ENCODE measurements at places on chromosomes 1 and 21. TPM values are rescaled to one million over a fixed set of nuclear protein-coding genes. Genes with fewer than 3 reads are reported as not detected.

The CA14 gene
- 3.3 TPM for total RNA-seq

The PIK3C2B gene
- 24.1 TPM for total RNA-seq

- H3K27ac ChIP-seq, result no peak overlapping the region
- no peaks in the 10 kb centered on the region for H3K36me3 ChIP-seq
- no peak overlapping the region for H3K4me3 ChIP-seq
- peaks cover 17% of the 10 kb centered on the region for H3K4me1 ChIP-seq
These were observed 153.5 kb downstream of the RERE start for GRCh38 chr1:8663915-8664329.

DNA sequence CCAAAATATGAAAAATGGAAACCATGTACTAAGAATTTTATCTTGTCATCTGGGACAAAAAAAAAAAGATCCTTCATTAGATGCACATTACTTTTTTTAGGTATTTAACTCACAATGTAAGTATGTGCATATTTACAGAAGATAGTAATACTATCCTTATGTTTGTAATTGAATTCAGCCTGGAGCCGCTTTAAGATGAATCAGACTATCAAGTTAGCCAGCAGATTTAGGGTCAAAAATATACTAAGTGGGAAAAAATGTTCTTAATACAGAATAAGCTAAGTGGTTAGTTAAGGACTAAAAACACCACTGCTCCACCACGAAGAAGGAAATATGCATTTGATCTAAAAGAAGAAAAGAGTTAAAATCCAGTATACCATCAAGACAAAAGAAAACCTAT lies 49.1 kb downstream of the DSCAM start:
- H3K27me3 ChIP-seq, result no peaks in the 10 kb centered on the region
- H3K27ac ChIP-seq, result no peak overlapping the region
- no peaks in the 10 kb centered on the region for H3K4me1 ChIP-seq

- H3K4me1 ChIP-seq, result no peaks in the 10 kb centered on the region
- no peak for DNase-seq
- H3K27ac ChIP-seq, result no peak overlapping the region
- no peaks in the 10 kb centered on the region for H3K36me3 ChIP-seq
- H3K27me3 ChIP-seq, result no peaks in the 10 kb centered on the region
These were observed 60.3 kb downstream of the TMEM53 start for GRCh38 chr1:44613941-44614340.

DNA sequence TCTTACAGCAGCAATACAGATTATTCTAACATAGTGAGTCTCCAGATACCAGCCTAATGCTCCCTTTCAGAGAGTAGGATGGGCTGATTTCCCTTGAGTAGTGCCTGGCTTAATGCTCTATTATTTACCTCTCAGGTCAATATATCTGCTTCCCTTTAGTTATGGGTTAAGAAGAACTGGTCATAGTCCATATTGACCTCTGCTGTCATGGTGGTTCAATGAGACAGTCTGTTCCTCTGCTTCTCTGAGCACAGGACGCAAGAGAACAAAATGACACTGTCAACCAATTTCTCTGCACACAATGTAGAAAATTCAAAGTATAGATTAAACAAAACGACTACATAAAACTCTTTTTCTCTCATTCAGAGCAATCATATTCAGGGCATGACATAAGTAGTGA lies 2.9 kb downstream of the MRAP start:
- H3K4me3 ChIP-seq, result no peak overlapping the region
- H3K27me3 ChIP-seq, result no peaks in the 10 kb centered on the region
- H3K27ac ChIP-seq, result no peak overlapping the region
- no peaks in the 10 kb centered on the region for H3K36me3 ChIP-seq
- H3K4me1 ChIP-seq, result no peaks in the 10 kb centered on the region

DNA sequence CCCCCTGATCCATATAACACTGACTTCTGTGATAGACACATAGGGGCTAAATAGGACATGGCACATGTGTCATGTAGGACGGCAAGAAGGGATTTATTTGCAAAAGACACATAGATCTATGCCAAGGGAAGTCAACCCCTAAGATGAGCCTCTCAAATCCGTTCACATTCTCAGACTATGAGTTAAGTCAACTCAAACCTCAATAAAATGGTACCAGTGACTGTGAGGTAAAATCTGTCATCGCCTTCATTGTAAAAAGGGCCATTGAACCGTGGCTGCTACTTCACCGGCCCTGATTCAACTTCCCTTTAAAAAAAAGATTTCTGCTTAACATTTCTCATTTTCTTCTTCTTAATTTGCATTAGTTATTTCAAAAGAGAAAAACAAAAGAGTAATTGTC lies 144.0 kb downstream of the ZNF281 start:
- no peaks in the 10 kb centered on the region for H3K36me3 ChIP-seq
- H3K27ac ChIP-seq, result no peak overlapping the region
- no peaks in the 10 kb centered on the region for H3K4me1 ChIP-seq
- H3K27me3 ChIP-seq, result no peaks in the 10 kb centered on the region

All from prostate gland (tissue), 2 donors.